ENCODE measurements at places on chromosomes 6 and 20.
A peak's percentile ranks its signal among the peaks of the same experiment; 100 is the strongest.

- peak; percentile 4 for DNase-seq
These were observed 402.9 kb upstream of the RUNX2 start for GRCh38 chr6:44925100-44925739.

DNA sequence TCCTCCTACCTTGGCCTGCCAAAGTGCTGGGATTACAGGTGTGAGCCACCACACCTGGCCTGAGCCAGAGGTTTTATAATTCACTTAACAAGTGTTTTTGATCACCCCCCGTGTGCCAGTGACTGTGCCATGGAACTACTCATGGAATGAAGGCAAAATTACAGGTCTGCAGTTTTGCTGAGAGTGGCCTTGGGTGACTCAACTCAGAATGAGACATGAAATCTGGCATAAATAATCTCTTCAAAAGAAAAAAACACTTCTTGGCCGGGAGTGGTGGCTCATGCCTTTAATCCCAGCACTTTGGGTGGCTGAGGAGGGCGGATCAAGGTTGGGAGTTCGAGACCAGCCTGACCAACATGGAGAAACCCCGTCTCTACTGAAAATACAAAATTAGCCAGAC, 166.9 kb upstream of the SALL4 start:
- DNase-seq: no peak

DNA sequence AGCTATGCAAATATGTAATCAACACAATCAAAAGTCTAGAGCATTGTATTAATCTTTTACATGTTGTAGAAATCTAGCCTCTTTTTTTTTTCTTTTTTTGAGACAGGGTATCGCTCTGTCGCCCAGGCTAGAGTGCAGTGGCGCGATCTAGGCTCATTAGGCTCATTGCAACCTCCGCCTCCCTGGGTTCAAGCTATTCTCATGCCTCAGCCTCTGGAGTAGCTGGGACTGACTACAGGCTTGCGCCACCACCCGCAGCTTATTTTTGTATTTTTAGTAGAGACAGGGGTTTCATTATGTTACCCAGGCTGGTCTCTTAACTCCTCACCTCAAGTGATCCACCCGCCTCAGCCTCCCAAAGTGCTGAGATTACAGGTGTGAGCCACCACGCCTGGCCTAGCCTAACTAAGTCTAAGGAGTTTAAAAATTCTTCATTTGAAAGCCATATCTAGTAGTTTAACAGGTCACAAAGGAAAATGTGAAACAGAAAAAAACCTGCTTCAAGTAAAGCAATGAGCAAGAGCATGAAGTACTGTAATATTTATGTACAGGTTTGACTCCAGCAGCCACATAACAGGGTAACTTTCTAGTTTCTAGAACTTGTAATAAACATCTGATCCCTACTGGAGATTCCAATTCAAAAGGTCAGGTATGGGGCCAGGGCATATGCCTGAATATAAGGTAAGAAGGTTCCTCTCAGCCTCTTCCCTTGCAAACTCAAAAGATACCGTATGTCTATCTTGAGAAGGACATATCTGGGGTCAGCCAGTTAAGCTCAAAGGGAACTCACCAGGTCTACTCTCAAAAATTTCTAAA, 4.4 kb downstream of the CPNE1 start:
- no peak for DNase-seq

DNA sequence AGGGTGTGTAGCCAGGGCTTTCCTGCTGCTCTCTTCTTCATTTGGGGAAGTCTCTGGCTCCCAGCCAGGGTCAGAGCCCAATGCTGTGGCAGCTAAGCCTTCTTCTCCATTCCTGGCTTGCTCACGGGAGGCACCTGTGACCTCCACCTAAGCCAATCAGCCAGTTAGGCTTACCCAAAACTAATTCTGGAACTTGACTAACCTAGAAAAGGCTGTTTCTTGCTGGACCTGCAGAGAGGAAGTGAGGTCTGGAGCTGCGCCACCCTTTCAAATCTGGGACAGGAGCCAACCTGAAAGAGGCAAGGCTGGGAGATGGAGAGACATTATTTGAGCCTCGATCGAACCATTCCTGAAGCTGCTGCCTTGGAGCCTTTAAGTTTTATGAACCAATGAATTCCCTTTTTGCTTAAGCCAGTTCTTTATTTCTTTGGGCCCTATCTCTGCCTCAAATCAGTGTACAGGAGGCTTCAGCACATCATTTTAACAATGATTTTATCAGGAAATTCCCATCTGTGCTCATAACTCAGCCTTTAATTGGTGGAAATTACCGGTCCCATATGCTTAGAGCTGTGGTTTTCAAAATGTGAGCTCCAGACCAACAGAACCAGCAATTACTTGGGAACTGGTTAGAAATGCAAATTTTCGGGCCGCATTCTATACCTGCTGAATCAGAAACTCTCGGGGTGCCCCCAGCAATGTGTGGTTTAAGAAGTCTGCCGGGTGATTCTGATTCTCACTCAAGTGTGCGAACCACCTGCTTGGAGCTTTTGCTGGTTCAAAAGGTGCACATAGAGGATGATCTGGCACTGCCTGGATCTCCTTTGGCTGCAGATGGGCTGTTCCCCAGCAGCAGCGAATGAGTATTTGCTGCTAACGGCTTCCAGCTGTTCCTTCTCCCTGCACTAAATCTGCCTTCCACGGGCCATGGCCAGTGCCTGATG, 97.4 kb upstream of the RNF24 start:
- DNase-seq: no peak

DNA sequence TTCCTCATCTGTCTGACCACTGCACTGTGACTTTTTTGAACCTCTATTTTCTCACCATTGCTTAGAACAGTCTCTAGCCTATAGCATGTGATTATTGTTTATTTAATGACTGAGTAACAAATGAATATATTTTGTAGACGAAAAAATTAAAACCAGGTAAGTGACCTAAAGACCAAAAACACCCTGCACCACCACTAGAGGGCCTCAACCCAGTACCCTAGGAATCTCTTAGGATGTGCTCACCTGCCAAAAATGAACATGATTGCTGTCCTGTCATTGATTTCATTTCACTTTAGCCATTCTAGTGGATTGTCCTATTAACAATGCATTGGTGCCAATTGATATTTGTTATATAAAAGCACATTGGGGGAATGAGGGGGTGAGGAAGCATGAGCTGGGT, 199.1 kb downstream of the COL9A1 start:
- DNase-seq: no peak

DNA sequence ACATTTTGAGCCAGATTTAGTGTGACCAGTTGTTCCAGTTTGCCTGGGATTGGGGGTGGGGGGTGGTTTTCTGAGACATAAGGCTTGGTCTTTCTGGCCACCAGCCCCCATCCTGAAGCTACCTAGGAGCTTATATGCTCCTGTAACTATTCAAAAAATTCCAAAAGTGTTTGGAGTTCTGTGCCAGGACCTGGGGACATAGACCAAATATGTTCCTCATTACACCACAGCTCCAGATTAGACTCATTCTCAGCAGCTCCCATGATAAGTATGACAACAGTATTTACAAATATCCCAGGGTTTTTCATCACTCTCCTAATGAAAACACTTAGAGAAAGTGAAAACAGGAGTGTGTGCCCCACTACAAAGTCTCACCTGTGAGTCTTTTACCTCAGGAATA, 37.8 kb upstream of the RNF144B start:
- DNase-seq: no peak

- DNase-seq: no peak
These were observed 112.1 kb downstream of the WDR27 start for GRCh38 chr6:169589699-169590257.

DNA sequence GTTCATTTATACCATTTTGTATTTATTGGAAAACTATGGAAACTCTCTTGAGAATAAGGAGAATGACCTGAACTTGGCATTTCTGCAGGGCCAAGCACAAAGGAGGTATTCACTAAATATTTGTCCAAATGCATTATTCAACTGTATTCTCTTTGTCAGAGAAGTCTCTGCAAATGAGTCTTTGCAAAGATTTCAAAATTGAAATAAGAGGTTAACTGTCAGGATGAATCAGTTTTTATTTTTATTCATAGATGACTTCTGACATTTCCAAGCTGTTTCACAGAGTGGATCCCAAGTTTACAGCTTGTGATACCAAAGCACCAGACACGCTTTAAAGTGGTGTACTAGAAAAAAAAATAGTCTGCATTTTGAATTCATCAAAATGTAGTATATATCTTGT, 131.6 kb downstream of the UTRN start:
- no peak for DNase-seq

GRCh38 chr6:4159491-4159890, 24.1 kb upstream of the ECI2 start:
- no peak for DNase-seq

GRCh38 chr6:53461041-53461656, 83.8 kb downstream of the GCLC start:
- no peak for DNase-seq

DNA sequence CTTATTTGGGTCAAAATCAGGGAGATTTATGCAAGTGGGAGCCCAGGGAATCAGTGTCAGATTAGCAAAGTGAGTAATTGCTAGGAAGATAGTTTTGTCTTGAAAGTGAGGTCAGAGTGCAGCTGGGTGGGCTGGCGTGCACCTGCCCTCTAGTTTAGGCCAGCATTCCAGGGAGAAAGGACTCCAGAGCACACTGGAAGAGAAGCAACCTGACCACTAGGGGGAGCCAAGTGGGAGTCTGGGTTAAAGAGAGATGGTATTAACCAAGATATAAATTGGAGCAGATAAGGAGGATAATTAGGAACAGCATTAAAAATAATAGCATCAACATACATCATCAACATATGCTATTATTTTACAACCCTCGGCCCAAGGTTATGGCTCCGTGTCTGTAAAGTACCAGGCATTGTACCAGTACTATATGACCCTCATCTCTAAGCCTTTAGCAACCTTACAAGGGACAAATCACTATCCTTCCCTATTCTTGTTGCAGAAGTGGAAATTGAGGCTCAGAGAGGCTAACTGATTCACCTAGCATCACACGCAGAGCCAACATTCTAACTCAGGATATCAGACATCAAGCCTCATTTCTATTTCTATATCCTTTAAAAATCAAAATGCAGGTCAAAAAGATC, 57.8 kb downstream of the SLC2A10 start:
- DNase-seq: no peak

GRCh38 chr6:35955970-35956369, 35.1 kb upstream of the SRPK1 start:
- DNase-seq: no peak

Measured in activated gamma-delta T cell treated with anti-CD3 and anti-CD28 coated beads, Interleukin-2, amount 50 U/mL, for 16 hours (primary cell).